ENCODE measurements at places on chromosomes 2 and 18. TPM values are rescaled to one million over a fixed set of nuclear protein-coding genes. Genes with fewer than 3 reads are reported as not detected.

Gene TGFA
- not detected for polyA plus RNA-seq

Gene RBFA
- 10.0 TPM for polyA plus RNA-seq

Gene CXCR1
- 0.40 TPM for polyA plus RNA-seq

Gene CLEC4F
- not detected for polyA plus RNA-seq

Gene DPP10
- polyA plus RNA-seq: not detected

Gene MALL
- polyA plus RNA-seq: not detected

Gene LHCGR
- polyA plus RNA-seq: not detected

Gene NPHP1
- 0.15 TPM for polyA plus RNA-seq

Gene RELCH
- polyA plus RNA-seq: 7.6 TPM

Gene PSTPIP2
- 10.3 TPM for polyA plus RNA-seq

Gene GBX2
- not detected for polyA plus RNA-seq

Gene EVX2
- not detected for polyA plus RNA-seq
